ENCODE measurements at places on chromosomes 3 and 15. TPM values are rescaled to one million over a fixed set of nuclear protein-coding genes. Genes with fewer than 3 reads are reported as not detected.

Gene TPRG1
- total RNA-seq = 3.7 TPM

Gene OIP5
- 19.0 TPM for total RNA-seq

Gene FBXO40
- not detected for total RNA-seq

Gene ZPLD1
- not detected for total RNA-seq

Gene SRGAP3
- total RNA-seq = 1.4 TPM

Gene COX17
- total RNA-seq = 111 TPM

Gene SHC4
- 0.15 TPM for total RNA-seq

Gene THRB
- total RNA-seq = not detected

Gene LYSMD2
- 42.1 TPM for total RNA-seq

Gene SCAANT1
- total RNA-seq = 1.7 TPM

Gene SAMD7
- not detected for total RNA-seq

Gene ALDH1A2
- 0.92 TPM for total RNA-seq

Gene SLC24A5
- total RNA-seq = not detected

GRCh38 chr3:184658223-184658928, 53.5 kb downstream of the MAGEF1 start:
- no peak for DNase-seq

DNA sequence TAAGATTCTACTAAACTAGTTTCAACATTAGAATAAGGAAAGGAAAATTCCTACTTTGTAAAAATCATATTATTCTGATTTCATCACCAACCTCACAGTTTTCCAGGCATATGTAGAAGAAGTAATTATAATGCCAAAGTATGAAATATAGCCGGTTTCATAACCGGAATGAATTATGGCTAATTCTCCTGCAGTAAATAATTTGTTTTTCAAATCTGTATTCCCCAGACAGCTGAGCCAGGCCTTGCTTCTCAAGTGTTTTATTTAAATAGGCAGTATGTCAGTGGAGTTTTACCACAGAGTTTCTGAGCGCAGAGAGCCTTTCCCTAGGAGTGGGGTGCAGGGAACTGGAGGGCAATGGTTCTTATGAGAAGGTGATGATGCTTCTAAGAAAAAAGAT, 8.7 kb upstream of the CPA3 start:
- DNase-seq = no peak

DNA sequence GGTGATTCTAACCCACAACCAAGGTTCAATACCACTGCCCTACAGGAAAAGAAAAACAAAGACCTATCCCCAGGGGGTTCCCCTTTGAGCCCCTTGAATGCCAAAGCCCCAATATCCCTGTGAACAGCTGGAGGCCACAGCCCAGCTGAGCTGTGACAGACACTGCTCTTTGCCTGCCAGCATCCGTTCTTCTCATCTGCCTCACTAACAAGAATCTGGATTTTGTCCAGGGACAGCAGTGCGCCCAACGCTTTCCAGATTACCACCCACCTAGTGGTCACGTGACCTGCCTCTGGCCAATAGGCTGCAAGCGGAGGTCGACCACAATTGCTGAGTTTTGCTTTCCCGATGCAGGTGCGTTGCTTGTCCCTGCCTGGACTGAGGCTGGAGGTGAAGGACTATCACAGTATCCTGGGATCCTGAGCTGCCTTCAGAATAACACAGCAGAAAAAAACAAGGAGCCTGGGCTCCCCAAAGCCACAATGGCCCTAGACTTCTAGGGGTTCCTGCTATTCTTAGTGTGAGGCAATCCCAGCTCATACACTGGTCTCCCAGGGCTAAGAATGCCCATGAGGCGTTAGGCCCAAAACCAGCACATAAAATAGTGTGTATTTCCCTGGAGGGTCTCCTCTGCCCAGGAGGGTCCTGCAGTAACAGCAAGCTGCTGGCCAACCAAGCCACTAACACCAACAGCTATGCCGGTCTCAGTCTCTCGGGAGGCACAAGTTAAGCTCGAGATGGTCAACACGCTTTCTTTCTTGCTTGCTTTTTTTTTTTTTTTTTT, 13.8 kb downstream of the BDH1 start:
- no peak for DNase-seq

- DNase-seq = no peak
These were observed 81.6 kb downstream of the TGFBR2 start for GRCh38 chr3:30687930-30688570.

DNA sequence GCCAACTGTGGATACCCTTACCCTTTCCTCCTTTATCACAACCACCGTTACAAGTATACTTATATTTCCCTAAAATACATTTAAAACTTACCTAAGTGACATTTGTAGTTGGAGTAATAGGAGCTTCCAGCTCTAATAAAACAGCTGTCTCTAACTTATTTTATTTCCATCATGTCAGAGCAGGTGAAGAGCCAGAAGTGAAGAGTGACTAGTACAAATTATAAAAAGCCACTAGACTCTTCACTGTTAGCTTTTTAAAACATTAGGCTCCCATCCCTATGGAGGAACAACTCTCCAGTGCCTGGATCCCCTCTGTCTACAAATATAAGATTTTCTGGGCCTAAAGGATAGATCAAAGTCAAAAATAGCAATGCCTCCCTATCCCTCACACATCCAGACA, 102.3 kb downstream of the MME start:
- no peak for DNase-seq

DNA sequence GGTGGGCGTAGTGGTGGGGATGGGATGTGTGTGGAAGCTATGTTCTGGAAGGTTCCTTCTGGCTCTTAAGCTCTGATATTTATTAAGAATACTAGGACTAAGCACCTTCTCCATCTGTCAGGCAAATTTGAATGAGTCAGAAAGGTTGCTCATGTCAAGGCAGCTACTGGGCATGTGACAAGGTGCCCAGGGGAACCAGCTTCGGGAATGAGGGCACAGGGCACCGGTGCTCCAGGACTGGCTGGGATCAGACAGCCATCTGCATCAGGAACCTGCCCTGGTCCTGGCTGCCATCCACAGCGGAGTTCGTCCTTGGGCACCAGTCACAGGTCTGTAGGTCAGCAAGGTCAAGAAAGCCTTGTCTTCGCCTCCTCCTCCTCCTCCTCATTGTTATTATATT, 32.5 kb downstream of the CA12 start:
- no peak for DNase-seq

GRCh38 chr15:82572311-82572710, 32.1 kb upstream of the RPS17 start:
- DNase-seq = no peak

DNA sequence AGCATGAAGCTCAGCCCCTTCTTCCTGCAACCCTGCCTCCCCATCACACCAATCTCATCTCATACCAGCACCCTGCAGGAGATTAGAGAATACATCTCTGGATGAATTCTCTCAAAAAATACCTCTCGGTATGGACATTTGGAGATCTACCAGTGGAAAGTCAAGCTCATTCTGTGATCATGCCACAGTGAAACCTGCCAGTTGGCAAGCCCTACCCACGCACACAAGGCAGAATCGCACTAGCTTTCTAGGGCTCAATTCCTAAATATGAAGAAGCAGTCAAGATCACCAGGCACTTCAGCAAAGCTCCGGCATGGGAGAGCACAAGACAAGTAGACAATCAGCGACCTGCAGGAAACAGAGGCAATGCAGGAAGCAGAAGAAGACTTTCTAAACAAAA, 221.2 kb downstream of the NTRK3 start:
- no peak for DNase-seq

GRCh38 chr3:150238995-150239619, 169.0 kb upstream of the TSC22D2 start:
- DNase-seq = no peak

GRCh38 chr3:157130467-157131251, 29.3 kb downstream of the CCNL1 start:
- DNase-seq = no peak

GRCh38 chr15:49406352-49407118, 16.5 kb upstream of the FGF7 start:
- DNase-seq = no peak

DNA sequence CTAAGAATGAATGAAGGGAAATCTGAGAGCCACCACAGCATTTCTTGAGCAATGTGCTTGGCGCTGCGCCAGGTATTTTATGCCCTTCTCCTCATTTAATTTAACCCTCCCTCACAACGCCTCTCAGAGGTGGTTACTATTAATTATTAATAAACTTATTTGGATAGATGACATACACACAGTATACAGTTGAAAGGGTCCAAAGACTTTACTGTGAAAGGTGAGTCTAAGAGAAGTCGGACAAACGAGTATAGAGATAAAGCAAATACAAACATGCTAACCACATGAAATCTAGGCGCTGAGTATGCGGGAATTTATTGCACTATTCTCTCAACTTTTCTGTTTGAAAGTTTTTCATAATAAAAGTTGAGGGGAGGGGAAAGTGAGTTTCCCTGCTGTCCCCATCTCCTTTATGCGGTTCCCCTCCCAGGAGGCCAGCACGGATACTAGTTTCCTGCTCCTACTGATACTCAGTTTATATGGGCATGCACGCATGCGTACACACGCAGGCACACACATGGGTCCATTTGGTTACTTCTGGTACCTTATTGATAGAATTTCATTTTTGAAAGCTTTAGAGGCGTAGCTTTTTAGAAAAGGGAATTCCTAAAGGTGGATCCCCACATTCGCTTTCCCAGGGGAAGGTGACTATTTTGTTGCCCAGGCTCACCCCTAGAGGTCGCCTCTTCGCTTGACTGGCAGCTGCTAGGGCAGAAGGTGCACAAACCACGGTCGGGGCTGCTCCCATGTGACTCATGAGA, 28.5 kb upstream of the KCTD6 start:
- no peak for DNase-seq

GRCh38 chr3:126023390-126023789, 54.4 kb downstream of the ROPN1B start:
- no peak for DNase-seq

GRCh38 chr15:67998599-67999133, 55.4 kb upstream of the PIAS1 start:
- no peak for DNase-seq

DNA sequence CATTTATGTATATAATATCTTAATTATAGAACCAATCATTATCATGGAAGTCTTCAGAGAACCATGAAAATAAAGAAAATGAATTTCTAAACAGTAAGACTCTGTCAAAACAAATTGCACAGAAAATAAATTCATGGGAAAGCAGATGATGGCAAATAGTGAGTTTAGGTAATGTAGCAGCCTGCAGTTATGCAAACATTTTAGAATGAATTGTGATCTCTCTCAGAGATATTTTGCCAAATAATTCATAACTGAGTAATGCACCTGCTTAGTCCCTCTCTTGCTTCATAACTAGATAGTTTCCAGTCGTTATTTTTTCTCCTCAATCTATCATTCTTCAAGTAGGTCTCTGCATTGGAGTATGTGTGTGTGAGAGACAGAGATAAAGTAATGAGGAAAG, 492.7 kb upstream of the THBS1 start:
- no peak for DNase-seq

GRCh38 chr3:49791571-49791970, 5.2 kb upstream of the IP6K1 start:
- no peak for DNase-seq

- no peak for DNase-seq
These were observed 811 bp downstream of the SKIL start for GRCh38 chr3:170358042-170359010.

DNA sequence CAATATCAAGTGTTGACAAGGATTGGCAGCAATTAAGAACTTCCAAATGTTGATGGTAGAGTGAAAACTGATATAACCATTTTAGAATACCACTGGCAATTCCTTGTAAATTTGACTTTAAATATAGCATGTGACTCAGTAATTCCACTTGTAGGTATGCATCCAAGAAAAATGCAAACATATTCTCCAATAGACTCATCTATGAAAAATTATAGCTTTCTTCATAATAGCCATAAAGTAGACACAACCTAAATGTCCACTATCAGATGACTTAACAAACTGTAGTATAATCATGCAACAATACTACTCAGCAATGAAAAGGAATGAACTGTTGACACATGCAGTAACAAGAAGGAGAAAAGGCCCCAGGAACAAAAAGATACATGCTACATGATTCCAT, 988.1 kb downstream of the FHIT start:
- no peak for DNase-seq

- no peak for DNase-seq
These were observed 67.0 kb downstream of the PPCDC start for GRCh38 chr15:75090388-75090734.

DNA sequence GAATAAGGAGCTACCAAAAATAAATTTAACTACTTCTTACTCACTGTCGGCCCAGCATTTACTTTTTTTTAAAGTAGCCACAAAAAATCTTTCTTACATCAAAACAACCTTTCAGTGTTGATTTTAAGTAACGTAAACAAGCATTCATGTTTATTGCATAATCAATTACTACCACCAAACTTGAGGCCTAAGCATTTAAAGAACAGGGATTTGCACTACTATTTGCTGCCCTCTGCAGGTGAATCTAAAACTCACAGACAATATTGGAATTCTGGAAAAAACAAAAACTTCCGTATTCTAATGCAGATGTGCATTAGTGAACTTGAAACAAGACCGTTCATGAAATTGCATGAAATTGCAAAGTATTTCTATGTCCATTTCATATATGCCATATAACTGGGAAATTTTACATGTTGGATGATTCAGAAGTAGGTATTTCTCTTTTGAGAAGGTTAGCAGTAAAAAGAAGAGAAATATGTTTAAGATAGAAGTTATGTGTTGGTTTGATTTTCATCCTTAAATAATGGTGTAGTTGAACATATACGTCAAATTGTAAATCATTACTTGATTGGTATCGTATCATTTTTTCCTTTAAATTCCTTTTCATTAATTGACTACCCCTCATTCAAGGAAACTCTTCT, 55.6 kb downstream of the CGGBP1 start:
- no peak for DNase-seq

- no peak for DNase-seq
These were observed 23.1 kb upstream of the SLC28A2 start for GRCh38 chr15:45228931-45229330.

DNA sequence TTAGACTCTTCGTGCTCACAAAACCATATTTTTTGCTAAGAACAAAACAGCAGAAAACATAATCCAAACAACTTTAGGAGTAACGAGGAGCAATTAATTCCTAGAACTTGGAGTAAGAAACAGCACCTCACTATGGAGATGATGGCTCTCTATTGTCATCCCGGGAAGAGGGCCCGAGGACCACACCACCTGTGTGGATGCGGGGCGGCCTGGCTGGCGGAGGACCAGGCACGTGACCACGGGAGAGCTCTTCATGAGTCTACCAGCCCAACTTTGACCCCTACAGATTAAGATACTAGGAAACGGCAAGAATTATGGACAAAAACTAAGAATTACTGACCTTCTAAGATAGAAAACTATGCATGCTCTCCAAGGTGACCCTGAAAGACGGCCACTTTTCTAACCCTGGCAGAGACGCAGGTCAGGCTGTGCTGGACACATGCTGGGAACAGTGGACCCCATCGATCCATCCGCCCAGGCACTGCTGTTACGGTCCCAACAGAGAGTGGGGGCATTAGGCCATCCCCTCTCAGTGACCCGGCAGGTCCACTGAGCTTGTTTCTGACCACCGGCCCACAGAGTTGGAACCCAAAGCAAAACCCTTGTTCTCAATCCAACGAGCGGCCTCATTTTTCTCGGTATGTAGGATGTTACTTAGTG, 13.1 kb upstream of the OCA2 start:
- DNase-seq = no peak

GRCh38 chr15:85717212-85717611, 77.5 kb downstream of the KLHL25 start:
- no peak for DNase-seq
